ENCODE measurements at places on chromosomes 1 and 21.

DNA sequence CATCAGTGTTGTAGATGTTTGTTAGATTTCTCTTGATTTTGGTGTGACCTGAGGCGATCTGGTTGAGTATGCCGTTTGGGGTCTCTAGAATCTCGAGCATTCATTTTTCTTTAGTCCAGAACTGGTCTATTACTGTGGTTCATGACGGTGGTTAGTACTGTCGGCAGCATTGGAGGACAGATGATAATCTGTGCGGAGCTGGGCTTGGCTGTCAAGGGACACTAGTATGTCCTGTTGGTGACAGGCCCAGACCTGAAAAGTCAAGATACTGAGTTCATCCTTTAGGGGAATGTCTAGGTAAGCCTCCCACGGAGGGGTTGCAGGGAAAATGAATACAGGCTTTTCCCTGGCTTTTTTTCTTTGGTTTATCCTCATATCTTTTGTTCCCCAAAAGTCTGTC lies 59.8 kb downstream of the PEX14 start:
- no peak for DNase-seq

DNA sequence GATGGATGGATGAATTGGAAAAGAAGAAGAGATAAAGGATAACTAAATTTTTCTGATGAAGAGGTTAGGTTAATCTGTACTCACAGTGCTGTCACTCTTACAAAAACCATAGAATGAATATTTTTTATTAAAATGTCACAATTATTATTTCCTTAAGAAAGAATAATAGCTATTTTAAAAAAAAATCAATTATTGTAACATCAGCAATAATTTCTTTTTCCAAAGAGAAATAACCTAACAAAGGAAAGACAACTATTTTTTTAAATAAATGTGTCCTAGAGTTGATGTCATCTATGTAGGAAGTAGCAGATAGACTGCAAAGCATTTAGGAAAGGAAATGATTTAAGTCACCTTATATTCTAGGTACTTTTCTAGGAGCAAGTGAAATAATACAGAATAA lies 33.6 kb upstream of the PLPPR4 start:
- no peak for DNase-seq

GRCh38 chr1:206108635-206109034 lies 8.6 kb downstream of the AVPR1B start:
- DNase-seq = no peak

- DNase-seq = no peak
Measured at GRCh38 chr21:29909571-29909970, 30.2 kb downstream of the GRIK1 start.

- no peak for DNase-seq
Measured at GRCh38 chr1:58854576-58854975, 70.7 kb upstream of the JUN start.

- DNase-seq = no peak
Measured at GRCh38 chr1:168031627-168032026, 94.8 kb upstream of the MPC2 start.

DNA sequence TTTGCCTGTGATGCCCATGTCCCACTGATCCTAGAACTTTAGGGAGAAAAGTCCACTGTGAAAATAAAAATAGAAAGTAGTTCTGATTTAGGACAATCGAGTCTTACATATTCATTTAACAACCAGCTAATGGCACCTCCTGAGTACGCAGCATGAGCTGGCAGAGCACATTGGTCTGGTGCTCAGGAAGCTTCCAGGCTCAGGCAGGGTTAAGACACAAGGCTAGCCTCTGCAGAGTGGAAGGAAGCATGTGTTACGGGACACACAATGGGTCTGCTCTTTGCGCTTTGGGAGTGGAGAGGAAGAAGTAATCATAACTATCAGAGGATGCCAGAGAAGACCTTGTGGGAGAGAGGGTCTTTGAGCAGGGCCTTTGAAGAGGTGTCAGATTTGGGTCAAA lies 4.2 kb upstream of the KLHDC8A start:
- DNase-seq = no peak

- DNase-seq = no peak
Measured at GRCh38 chr1:54357967-54358366, 48.2 kb downstream of the SSBP3 start.

DNA sequence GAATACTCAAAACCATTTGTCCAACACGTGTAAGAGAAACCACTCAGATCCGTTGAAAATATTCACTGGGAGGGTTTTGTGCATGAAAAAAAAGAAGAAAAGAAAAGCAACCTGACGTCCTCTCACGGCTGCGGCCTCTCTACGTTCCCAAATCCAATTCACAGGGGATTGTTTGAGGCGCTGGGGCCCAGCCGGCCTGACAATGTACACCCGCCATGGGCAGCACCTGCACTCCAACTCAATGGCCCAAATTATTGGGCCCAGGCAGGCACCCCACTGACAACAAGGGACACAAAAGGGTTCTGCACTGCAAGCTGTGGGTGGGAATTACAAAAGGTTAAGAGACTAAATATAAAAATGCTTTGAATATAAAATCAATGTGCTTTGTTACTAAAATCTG lies 41.5 kb downstream of the MORN1 start:
- DNase-seq = no peak

GRCh38 chr1:229648406-229648805 lies 22.4 kb downstream of the URB2 start:
- no peak for DNase-seq

DNA sequence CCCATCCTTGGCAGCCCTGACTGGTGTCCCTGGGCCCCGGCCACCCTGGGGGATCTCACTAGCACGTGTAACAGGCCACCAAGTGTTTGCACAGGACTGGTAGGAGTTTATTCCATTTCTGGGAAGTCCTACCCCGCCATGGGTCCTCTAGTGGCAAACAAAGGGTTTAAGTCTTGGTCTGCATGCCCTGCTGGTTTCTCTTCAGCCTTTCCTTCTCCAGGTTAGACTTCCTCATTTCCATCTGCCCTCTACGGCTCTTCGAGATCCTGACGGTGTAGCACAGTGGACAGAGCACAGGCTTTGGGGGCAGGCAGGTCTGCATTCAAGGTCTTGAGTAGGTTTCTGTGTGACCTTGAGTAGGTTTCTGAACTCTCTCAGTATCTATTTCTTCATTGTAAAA lies 2.8 kb downstream of the AGTRAP start:
- no peak for DNase-seq

DNA sequence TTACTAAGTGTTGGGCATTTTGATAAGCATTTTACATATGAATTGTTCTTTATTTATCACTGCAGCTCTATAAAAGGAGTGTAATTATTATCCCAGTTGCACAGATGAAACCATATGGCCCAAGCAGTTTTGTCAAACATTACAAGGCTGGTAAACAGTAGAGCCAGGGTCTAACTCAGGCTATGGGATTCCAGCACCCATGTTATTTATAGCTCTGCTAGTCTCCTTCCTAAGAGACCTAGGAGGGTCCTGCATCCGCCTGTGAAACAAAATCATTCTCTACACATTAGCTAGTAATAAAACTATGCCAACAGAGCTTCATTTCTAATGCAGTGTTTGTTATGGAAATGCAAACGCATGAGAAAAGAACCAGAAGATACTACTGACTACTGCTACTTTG lies 58.6 kb downstream of the IL23R start:
- DNase-seq = no peak

DNA sequence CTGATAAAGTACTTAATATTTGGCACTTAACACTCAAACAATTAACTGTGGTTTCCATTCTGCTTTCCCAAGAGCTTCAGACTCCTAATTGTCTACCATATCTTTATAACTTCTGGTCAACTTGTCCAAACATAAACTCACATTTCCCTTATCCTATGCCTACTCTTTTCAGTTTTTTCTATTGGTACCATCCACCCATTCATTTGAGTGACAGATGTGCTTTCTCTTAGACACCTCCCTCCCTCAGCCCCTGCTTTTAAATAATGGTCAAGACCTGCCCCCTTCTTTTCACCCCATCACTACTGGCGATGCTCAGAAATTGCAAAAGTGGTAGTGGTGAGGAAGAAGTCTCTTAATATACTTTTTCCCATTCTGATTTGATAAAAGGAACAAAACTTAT lies 5.5 kb downstream of the SLC16A4 start:
- no peak for DNase-seq

- no peak for DNase-seq
Measured at GRCh38 chr1:158147869-158148268, 32.8 kb upstream of the CD1D start.

- no peak for DNase-seq
Measured at GRCh38 chr1:159140474-159140873, 30.9 kb upstream of the CADM3 start.

- peak; percentile 59 for DNase-seq
Measured at GRCh38 chr1:115771094-115771846, 2.8 kb upstream of the CASQ2 start.

- no peak for DNase-seq
Measured at GRCh38 chr1:223691121-223691520, 21.2 kb upstream of the CAPN2 start.

- no peak for DNase-seq
Measured at GRCh38 chr1:12232221-12232620, 2.4 kb downstream of the VPS13D start.

- DNase-seq = peak; percentile 58
Measured at GRCh38 chr1:117753652-117754051, 147.8 kb downstream of the TENT5C start.

GRCh38 chr1:66335859-66336640 lies 197.9 kb upstream of the SGIP1 start:
- peak; percentile 64 for DNase-seq

- peak; percentile 41 for DNase-seq
Measured at GRCh38 chr1:171017426-171017825, 73.3 kb upstream of the FMO3 start.

DNA sequence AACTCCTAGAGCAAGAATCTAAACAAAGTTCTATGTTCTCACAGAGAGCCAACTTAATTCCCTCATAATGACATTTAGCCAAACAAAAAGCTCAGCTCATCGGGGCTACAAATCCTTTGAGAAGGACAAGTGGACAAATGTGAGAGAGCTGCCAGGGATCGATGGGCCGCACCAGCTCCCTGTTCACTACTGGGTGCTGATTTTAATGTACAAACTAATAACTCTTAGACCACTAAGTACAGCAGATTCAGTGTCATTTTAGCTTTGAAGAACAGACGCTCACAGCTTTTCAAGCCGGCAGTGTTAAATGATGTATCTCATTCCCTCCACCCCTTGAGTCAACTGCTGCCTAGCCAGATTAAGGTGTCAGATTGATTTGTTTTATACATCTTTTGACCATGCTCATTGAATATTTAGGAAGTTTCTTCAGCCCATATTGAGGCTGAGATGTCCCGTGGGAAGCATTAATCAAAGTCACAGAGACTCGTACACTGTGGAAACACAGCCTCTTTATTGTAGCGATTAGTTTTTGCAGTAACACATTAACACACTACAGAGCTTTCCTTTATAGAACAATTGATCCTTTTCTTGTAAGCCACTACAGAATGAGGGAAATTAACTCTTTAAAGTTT lies 21.1 kb downstream of the PROX1 start:
- no peak for DNase-seq

DNA sequence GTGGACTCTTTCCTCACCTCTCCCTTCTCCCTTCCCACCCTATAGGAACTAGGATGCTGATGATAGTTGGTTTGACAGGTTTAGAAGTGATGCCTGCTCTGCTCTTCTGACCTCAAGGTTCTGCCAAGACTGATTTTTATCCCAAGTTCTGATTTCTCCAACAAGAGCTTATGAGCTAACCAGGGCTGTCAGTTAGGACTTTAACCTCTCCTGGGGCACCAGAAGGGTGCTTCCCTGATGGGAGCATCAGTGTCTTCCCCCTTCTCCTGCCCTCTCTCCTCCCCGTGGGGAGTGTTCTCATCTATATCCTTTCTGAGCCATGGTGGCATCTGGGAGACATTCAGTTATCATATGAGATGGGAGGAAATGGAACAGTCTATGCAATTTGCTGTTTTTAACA lies 44.0 kb downstream of the ATP2B4 start:
- DNase-seq = no peak

DNA sequence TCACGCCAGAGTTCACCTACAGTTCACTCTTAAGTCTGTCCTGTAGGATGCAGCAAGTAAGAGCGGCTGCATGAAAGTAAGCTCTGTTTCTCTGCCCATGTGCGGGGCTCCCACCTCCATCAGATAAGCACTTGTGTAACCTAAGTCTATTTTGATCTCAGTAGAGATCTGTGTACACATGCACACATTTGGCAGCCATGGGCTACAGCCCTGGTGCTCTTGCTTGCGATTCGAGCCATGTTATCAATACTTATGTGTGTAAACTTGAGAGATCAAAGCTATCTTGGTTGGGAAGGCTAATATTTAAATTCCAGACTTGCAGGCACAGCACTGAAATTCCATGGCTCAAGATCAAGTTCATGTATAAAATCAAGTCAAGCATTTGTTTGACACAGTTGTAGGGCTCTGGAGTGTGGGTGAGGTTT lies 244.7 kb upstream of the FGGY start:
- DNase-seq = no peak

DNA sequence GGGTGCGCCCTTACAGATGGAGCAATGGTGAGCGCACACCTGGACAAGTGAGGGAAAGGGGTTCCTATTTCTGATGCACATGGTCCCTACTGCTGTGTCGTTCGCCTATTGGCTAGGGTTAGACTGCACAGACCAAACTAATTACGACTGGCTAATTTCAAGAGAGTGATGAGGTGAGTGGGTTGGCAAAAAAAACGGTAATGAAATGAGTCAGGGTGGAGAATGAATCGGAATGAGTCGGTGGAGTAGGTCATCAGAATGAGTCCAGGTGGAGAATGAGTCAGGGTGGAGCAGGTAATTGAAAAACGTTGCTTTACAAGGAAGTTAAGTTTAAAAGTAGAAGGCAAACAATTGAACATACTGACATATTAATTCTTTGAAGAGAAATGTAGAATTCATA lies 79.8 kb downstream of the WDR4 start:
- no peak for DNase-seq

- DNase-seq = no peak
Measured at GRCh38 chr1:93722081-93723031, 40.7 kb upstream of the BCAR3 start.

- DNase-seq = peak; percentile 73
Measured at GRCh38 chr1:241531195-241532161, 700 bp upstream of the KMO start.

GRCh38 chr21:39388038-39388810 lies 39.3 kb upstream of the HMGN1 start:
- peak; percentile 70 for DNase-seq

GRCh38 chr1:59484096-59484495 lies 187.2 kb downstream of the FGGY start:
- DNase-seq = peak; percentile 96

DNA sequence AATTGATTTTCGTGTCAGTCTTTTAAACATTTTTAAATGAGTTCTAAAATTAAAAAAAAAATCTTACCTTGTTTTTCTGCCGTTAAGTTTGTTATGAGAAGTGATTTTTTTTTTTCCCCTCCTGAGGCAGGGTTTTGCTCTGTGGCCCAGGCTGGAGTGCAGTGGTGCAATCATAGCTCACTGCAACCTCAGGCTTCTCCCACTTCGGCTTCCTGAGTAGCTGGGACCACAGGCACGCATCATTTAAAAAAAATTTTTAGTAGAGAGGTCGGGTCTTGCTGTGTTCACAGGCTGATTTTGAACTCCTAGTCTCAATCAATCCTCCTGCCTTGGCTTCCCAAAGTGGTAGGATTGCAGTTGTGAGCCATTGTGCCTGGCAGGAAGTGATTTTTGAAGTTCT lies 41.1 kb downstream of the MTR start:
- no peak for DNase-seq
